Activated CD4-positive, alpha-beta T cell treated with anti-CD3 and anti-CD28 coated beads for 4 hours (primary cell): ENCODE measurements at places on chromosomes 3 and 15.

- DNase-seq: no peak
These were observed 805.4 kb upstream of the ALCAM start for GRCh38 chr3:104561324-104561723.

GRCh38 chr3:183524476-183524875 is 31.0 kb downstream of the KLHL6 start:
- DNase-seq: no peak

- DNase-seq: no peak
These were observed 11.5 kb upstream of the MB21D2 start for GRCh38 chr3:192929146-192929545.

GRCh38 chr3:163481738-163482137 is 1596.6 kb downstream of the SI start:
- no peak for DNase-seq

DNA sequence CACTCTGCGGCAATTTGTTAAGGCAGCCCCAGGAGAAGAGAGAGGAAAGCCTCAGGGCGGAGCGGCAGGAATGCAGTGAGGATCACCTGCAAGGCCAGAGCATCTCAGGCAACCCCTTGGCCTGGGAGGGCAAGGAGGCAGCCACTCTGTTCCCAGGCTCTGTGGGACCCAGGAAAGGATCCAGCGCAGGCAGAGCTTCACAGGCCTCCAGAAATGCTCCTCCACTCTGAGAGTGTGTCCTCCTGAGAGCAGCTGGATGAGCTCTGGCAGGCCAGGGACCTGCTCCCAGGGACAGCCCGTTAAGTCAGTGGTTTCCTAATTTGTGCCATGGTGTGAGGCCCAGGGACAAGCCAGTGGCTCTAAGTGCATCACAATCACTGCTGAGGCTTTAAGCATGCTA is 35.2 kb downstream of the RAB6B start:
- DNase-seq: no peak

GRCh38 chr3:62567097-62568021 is 194.0 kb upstream of the FEZF2 start:
- no peak for DNase-seq

GRCh38 chr3:2870724-2871333 is 239.3 kb downstream of the IL5RA start:
- DNase-seq: no peak
